GM23338 (cell line): ENCODE measurements at places on chromosomes 2 and 18.
A peak's percentile ranks its signal among the peaks of the same experiment; 100 is the strongest.

GRCh38 chr2:111094691-111095090, 26.0 kb upstream of the BCL2L11 start:
- no peak overlapping the region for H3K27ac ChIP-seq
- no peak overlapping the region for H3K4me3 ChIP-seq
- no peaks in the 10 kb centered on the region for H3K4me1 ChIP-seq
- no peaks in the 10 kb centered on the region for H3K27me3 ChIP-seq

DNA sequence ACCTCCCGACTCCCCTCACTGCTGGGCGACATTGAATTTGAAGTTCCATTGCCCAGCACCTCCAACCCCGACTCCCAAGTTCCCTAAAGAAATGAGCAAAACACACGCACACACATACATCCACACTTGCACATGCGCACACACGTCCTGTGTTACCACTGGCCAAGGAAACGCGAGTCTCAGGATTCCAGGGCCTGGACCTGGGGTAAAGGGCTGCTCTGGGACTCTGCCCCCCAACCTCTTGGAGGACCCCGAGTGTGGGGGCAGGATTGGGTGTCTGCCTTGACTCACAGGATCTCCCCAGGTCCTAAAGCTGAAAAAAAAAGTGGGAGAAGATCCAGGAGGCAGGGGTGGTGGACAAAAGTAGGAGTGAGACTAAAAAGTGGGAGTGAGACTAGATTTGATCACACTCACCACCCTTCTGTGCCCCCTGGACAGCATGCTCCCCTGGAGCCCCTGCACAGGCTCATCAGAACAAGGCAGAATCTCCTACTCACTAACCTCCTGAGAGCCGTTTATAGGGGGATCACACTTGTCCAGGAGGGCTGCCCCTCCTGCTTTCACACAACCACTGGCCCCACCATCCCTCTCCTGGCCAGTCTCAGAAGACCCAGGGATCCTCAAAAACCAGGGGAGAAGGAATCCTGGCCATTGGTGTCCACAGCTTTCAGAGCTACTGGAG, 202.2 kb downstream of the TNS1 start:
- H3K27me3 ChIP-seq = no peaks in the 10 kb centered on the region
- H3K27ac ChIP-seq = no peak overlapping the region
- no peaks in the 10 kb centered on the region for H3K36me3 ChIP-seq
- no peak for DNase-seq
- H3K4me3 ChIP-seq = no peak overlapping the region
- H3K4me1 ChIP-seq = no peaks in the 10 kb centered on the region

- H3K36me3 ChIP-seq = no peaks in the 10 kb centered on the region
- H3K27ac ChIP-seq = no peak overlapping the region
- peak; percentile 82 for DNase-seq
These were observed 375.0 kb downstream of the CTNNA2 start for GRCh38 chr2:79887747-79888374.

DNA sequence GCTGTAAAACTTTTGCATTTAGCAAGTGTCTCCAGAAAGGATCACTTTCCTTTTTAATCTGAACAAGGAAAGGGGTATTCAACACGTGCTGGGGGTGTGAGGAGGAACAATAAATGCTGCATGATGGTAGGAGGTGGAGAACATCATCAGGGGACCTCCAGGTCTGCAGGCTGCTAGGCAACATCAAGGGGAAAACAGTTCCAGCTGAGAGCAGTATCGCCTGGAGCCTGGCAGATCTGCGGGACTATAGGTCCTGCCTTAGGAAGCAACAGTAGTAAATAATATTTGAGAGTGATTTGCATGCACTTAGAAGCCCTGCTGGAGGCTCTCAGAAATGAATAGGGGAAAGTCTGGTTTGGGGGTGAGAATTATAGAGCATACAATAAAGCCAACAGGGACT, 175.6 kb downstream of the SUCLG1 start:
- no peak overlapping the region for H3K4me3 ChIP-seq
- no peaks in the 10 kb centered on the region for H3K36me3 ChIP-seq
- peaks cover 4% of the 10 kb centered on the region; the same call in 1 of the 2 replicates for H3K4me1 ChIP-seq
- H3K27me3 ChIP-seq = no peaks in the 10 kb centered on the region
- no peak overlapping the region for H3K27ac ChIP-seq

DNA sequence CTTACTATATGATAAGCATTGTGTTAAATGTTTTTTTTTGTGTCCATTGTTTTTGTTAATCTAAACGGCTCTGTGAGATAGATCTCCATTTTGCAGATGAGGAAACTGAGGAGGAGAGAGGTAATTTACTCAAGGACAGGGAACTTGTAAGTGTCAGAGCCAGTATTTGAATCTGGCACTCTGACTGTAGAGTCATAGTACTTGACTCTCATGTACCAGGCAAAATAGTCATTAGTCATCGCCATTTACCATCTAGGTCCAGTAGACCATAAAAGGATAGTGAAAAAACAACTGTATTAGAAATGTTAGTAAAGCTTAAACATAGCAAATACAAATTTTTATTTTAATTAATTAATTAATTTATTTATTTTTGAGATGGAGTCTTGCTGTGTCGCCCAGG, 4.8 kb downstream of the PSMD14 start:
- no peak overlapping the region for H3K27ac ChIP-seq
- no peaks in the 10 kb centered on the region for H3K27me3 ChIP-seq
- no peak for DNase-seq

- no peaks in the 10 kb centered on the region for H3K27me3 ChIP-seq
- H3K36me3 ChIP-seq = no peaks in the 10 kb centered on the region
- DNase-seq = no peak
- no peak overlapping the region for H3K4me3 ChIP-seq
- H3K4me1 ChIP-seq = no peaks in the 10 kb centered on the region
These were observed 245.4 kb downstream of the NAPG start for GRCh38 chr18:10771053-10771709.

- H3K36me3 ChIP-seq = 0 out of 2 replicates have a peak, but pooled peaks cover 4% of the 10 kb centered on the region
- H3K4me1 ChIP-seq = no peaks in the 10 kb centered on the region
- no peak for DNase-seq
- no peaks in the 10 kb centered on the region for H3K27me3 ChIP-seq
These were observed 1.0 kb downstream of the DNPEP start for GRCh38 chr2:219386532-219387280.

GRCh38 chr18:3281456-3282400, 19.8 kb downstream of the MYL12B start:
- no peak overlapping the region for H3K27ac ChIP-seq
- no peaks in the 10 kb centered on the region for H3K27me3 ChIP-seq
- no peak overlapping the region for H3K4me3 ChIP-seq
- DNase-seq = peak; percentile 87
- peaks cover 3% of the 10 kb centered on the region; the same call in 1 of the 2 replicates for H3K36me3 ChIP-seq
- peaks cover 29% of the 10 kb centered on the region for H3K4me1 ChIP-seq

DNA sequence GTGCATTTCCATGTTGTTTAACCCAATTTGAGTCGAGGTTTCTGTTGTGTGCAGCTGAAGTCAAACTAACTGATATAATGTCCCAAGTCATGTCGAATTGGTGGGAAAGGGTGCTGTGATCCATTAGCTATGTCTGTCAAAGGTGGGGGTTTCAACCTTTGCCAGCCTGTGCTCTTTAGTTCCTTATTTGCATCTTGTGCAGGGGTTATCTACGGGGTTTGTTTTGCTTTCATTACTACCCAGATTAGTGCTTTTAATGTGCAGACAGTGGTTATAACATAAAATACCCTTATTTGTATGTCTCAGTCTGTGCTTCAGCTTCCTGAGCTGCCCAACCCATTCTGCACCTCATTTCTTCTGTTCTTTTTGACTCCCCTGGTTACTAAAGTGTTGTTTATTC, 271.9 kb upstream of the CXCR4 start:
- no peak overlapping the region for H3K27ac ChIP-seq
- no peak for DNase-seq
- no peaks in the 10 kb centered on the region for H3K36me3 ChIP-seq
- H3K27me3 ChIP-seq = no peaks in the 10 kb centered on the region
- H3K4me1 ChIP-seq = no peaks in the 10 kb centered on the region
- H3K4me3 ChIP-seq = no peak overlapping the region

GRCh38 chr2:222688917-222689316, 17.5 kb downstream of the MOGAT1 start:
- H3K36me3 ChIP-seq = no peaks in the 10 kb centered on the region
- H3K4me3 ChIP-seq = no peak overlapping the region
- H3K27me3 ChIP-seq = no peaks in the 10 kb centered on the region
- no peak for DNase-seq
- H3K27ac ChIP-seq = no peak overlapping the region
- H3K4me1 ChIP-seq = no peaks in the 10 kb centered on the region

GRCh38 chr18:62862466-62862865, 147.1 kb downstream of the PHLPP1 start:
- H3K4me3 ChIP-seq = no peak overlapping the region
- DNase-seq = no peak
- H3K27ac ChIP-seq = no peak overlapping the region
- no peaks in the 10 kb centered on the region for H3K4me1 ChIP-seq

- no peak overlapping the region for H3K4me3 ChIP-seq
- no peaks in the 10 kb centered on the region for H3K36me3 ChIP-seq
- H3K27me3 ChIP-seq = no peaks in the 10 kb centered on the region
- DNase-seq = no peak
These were observed 249.0 kb downstream of the SLC8A1 start for GRCh38 chr2:40202798-40203400.

- peak overlapping the region; percentile 56 for H3K4me3 ChIP-seq
- H3K27me3 ChIP-seq = no peaks in the 10 kb centered on the region
- peak; percentile 34 for DNase-seq
- peak overlapping the region; percentile 92 for H3K27ac ChIP-seq
- H3K4me1 ChIP-seq = peaks cover 22% of the 10 kb centered on the region
These were observed 864 bp upstream of the MYL12A start for GRCh38 chr18:3246635-3247239.

GRCh38 chr2:151269798-151270568, 8.3 kb upstream of the RBM43 start:
- peaks cover 3% of the 10 kb centered on the region; the same call in 1 of the 2 replicates for H3K4me1 ChIP-seq
- H3K36me3 ChIP-seq = no peaks in the 10 kb centered on the region
- DNase-seq = no peak
- no peaks in the 10 kb centered on the region for H3K27me3 ChIP-seq
